ENCODE measurements at places on chromosomes 4 and X.
A peak's percentile ranks its signal among the peaks of the same experiment; 100 is the strongest.

- DNase-seq, result no peak
These were observed 1651.4 kb upstream of the IGFBP7 start for GRCh38 chr4:58761563-58761962.

DNA sequence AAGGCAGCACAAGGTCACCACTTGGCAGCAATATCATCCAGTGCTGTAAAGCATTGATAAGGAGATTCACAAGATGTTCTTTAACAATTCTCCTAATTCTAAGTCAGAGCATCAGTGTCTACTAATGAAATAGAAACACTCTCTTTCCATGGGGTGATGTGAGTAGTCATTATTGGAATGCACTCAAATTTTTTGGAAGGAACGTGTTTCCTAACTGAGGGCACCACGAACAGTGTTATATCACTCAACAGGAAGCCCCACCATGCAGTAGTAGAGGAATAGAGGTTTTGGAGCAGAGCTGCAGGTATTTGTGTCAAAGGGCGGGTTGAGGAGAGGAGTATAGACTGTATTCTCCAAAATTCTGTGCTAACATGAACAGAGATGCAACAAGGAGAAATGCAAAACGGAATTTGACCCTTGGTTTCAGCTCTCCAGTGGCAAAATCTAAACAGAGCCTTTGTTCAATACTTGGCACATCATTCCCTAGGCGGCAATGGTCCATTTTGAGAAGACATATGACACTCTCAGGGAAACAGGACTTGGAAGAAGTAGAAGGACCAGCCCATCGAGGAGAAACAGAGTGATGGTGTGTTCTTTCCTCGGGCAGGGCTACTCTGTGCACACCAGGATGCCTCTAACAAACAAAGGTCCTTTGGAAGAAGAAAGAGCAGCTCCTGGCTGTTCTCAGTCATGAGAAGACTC lies 98.9 kb downstream of the CPEB2 start:
- DNase-seq, result no peak

GRCh38 chrX:139844884-139845283 lies 88.0 kb downstream of the ATP11C start:
- DNase-seq, result no peak

DNA sequence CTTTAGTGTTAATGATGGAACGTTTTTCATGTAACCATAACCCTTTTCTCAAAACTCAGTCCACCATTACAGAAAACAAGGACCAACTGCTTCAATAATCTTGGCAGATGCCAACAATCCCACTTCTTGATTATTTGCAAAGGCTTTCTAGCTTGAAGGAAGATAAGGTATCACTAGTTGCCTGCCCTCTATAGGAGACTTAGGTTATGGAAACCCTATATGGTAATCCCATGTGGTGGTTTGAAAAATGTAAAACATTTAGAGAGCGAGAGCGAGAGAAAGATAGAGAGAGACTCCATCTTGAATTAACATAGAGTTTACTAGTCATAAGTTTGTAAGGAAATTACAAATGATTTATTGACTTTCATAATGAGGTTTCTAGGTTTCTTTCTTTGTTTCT lies 1627.5 kb upstream of the TENM3 start:
- DNase-seq, result no peak

DNA sequence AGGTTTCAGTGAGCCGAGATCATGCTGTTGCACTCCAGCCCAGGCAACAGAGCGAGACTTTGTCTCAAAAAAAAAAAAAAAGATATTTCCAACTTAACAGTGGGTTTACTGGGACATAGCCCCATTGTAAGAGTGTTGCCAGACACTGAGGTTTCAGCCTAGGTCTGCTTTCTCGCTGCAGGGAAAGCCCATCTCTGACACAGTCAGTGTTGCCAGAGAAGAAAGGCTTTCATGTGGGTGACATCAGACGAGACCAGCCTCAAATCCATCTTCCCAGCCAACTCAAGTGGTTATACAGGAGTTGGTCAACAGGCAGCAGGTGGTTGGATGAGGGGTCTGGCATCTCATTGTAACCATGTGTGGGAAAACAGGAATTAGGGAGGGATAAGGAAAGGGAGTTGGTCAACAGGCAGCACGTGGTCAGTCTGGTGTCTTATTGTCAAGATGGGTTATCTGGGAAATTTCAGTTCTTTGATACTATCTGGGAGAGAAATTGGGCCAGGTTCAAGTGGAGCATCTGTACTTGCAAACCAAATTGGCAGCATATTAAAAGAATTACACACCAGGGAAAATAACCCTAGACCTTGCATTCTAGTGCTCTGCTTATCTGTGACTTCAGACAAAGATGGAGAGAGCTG lies 41.1 kb downstream of the NELFA start:
- DNase-seq, result no peak

DNA sequence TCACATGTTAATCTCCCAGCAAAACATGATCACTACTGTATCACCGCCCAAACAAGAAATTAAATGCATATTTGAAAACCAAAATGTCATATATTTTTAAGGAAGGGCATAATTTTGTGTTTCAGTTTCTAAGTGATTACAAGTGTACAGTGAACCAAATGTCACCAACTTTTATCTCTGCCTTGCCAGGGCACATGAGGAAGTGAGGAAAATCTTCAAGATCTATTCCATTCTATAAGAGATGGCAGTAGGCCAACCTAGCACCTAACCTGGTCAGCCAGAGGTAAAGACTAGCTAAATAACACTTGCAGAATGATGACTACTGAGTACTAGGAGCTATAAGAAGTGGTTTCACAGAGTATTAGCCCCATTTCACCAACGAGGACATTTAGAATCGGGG lies 107.2 kb downstream of the ATP11C start:
- no peak for DNase-seq

DNA sequence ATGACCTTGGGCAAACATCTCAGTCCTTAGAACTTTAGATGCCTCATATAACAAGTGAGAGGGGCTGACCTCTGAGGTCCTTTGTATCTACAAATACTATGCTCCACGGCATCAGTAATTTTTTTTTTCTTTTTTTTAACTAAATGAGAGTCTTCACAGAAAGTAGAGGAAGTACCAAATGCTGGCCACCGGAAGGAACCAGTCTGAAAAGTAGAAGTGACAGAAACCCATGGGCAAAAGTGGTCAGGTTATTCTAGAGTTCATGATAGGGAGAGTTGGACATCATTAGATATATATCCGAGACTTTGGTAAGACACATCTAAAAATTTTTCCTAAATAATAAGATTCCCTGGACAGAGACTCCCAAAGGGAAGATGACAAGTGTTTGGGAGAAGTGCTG lies 53.7 kb downstream of the COQ2 start:
- DNase-seq, result no peak

DNA sequence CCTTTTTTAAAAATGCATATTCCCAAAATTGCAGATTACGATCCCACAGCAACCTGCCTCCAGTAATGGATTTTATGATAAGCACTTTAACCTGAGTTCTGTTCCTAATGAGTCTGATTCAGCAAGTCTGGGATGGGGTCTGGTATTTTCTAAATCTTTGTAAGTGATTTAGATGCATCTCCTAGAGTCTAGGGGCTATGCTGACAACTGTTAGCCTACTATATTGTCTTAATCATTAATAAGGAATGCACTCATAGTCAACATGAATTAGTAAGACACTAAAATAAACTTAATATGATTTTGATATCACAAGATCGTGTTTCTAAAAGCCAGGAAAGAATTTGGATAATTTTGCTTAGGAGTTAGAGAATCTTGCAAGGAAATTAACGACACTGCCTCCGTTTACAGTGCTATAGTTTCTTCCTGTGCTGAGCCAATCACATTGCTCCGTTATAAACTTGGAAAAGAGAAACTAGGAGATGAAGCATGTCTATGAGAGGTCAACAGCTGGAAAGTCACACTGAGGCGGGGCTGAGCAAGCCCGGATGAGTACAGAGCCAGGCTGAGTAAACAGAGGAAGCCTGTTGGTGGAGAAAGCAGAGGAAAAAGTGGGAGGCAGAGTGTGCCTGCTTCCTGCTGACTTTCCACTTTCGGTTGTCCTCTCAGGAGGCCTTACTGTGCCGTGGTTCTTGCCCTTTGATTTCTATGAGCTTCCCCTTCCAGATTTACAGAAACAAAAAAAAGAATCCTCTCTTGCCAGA lies 5.4 kb downstream of the SCARB2 start:
- DNase-seq, result no peak

GRCh38 chr4:8369426-8370105 lies 71.0 kb downstream of the ACOX3 start:
- no peak for DNase-seq

GRCh38 chr4:8607603-8608481 lies 15.3 kb downstream of the CPZ start:
- DNase-seq, result peak; percentile 9

DNA sequence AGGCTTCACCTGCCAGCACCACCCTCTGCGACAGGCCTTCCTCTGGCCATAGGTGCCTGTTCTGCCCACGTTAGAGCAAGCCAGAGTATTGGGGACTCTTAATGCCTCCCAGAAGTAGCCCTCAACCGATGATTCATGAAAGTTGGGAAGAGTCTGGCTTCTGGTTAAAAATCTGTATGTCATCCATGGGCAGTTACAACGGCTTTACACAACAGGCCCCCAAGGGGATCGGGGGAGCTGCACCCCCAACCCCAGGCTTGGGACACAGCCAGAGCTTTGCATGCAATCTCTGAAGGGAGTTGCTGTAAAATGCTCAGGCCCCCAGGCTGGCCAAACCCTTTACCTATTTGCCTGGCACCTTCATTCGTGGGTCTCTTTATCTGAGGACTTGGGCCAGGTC lies 5.4 kb upstream of the CYTL1 start:
- no peak for DNase-seq

- DNase-seq, result no peak
These were observed 2.9 kb downstream of the ASMTL start for GRCh38 chrX:1449823-1450149.

- no peak for DNase-seq
These were observed 237.8 kb upstream of the JADE1 start for GRCh38 chr4:128571747-128572146.

DNA sequence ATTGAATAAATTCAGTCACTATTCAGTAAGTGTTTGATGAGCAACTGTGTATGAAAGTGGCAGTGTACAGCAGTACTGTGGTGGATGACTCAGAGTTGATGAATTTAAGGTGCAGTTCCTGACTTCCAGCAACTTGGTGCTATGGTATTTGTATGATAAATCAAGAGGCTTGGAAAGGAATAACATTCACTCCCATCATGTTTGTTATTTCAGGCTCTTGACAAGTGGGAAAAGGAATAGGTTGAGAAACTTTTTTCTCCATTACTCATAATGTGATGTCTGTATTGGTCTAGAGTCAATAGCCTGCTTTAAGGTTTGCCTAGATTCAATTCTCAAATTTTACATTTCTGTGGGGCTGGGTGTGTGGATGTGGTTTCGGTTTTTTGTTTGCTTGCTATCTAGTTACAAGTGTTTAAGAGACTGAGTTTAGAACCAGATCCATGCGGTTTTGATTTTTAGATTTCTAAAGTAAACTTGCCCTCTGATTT lies 35.1 kb upstream of the CYP2U1 start:
- no peak for DNase-seq

DNA sequence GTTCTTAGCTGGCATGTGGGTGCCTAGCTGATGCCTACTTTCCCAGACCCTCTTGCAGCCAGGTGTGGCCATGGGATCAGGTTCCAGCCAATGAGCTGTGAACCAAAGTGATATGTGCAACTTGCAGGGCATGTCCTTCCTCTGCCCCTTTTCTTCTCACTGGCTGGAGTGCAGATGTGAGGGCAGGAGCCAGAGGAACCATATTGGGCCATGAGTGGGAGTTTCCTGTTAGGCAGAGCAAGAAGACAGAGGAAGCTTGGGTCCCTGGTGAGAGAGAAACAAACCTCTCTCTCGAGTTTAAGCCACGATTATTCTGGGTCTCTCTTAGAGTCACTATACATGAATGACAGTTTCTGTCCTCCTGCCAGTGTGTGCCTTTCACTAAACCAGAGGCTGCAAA lies 120.4 kb upstream of the STX18 start:
- no peak for DNase-seq

GRCh38 chr4:155899891-155900290 lies 3.6 kb upstream of the TDO2 start:
- no peak for DNase-seq

GRCh38 chr4:146508229-146508939 lies 13.4 kb downstream of the SLC10A7 start:
- no peak for DNase-seq

- DNase-seq, result no peak
These were observed 37.9 kb downstream of the EMCN start for GRCh38 chr4:100479971-100480370.

- DNase-seq, result no peak
These were observed 111.3 kb upstream of the ELOVL6 start for GRCh38 chr4:110309675-110310074.

DNA sequence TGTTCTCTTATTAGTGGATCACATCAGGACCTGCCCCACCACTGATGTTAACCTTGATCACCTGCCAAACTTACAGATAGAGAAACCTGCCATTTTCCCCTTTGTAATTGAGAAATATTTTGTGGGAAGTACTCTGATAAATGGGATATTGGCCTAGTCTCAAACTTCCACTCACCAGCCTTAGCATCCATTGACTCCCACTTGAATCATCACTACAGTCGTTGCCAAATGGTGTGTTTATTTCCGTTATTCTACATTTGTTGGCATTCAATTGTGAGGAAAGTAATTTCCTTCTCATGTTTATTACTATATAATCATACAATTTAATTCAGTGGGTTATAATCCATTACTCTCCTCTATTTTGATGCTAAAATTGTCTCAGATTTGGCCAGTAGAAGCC lies 156.4 kb upstream of the CXCL13 start:
- DNase-seq, result no peak

- DNase-seq, result no peak
These were observed 25.5 kb downstream of the CDKN2AIP start for GRCh38 chr4:183469936-183470335.

GRCh38 chr4:56464581-56464980 lies 2.8 kb upstream of the SRP72 start:
- no peak for DNase-seq

DNA sequence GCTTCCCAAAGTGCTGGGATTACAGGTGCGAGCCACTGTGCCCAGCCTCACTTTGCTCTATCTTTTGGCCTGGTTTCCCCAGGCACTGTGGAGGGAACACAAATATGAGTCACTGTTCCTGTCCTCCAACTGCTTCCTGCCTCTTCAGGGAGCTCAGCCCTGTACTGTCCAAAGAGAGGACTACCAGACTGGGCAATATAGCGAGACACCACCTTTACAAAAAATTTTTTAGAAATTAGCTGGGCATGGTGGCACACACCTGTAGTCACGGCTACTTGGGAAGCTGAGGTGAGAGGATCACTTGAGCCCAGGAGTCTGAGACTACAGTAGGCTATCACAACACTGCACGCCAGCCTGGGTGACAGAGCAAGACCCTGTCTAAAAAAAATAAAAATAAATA lies 16.9 kb upstream of the WAS start:
- no peak for DNase-seq

DNA sequence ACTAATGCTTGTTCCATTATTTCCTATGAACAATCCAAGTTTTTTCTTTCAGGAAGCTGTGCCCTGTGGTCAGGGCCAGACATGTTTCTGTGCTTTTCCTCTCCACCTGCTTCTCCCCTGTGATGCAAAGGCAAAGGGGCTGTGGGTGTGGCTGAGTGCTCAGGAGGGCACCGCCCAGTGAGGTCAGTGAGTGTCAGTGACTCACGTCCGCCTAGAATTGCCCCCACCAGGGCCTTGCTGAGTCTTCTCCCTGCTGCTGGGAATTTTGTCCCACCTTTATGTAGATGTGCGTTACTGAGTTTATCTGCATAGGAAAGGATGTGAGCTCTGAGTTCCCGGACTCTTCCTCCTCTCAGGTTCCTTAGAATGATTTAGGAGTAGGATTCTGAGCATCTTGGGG lies 283.2 kb downstream of the DCHS2 start:
- no peak for DNase-seq

- no peak for DNase-seq
These were observed 157.4 kb downstream of the GATB start for GRCh38 chr4:151603377-151603776.

GRCh38 chr4:69518538-69519198 lies 23.0 kb upstream of the UGT2B4 start:
- no peak for DNase-seq
